Stomach (tissue), 19 donors: ENCODE measurements at places on chromosomes 4 and X. TPM values are rescaled to one million over a fixed set of nuclear protein-coding genes. Genes with fewer than 3 reads are reported as not detected.

DNA sequence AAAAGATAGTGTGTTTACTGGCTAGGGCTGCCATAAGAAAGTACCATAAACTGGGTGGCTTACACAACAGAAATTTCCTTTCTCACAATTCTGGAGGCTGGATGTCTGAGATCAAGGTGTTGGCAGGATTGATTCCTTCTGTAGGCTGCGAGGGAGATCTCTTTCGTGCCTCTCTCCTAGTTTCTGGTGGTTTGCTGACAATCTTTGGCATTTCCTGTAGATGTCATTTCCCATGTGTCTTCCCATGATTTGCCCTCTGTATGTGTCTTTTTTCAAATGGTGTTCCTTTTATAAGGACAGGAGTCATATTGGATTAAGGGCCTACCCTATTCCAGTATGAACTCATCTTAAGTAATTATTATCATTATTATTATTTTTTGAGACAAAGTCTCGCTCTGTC is 27.9 kb upstream of the LCORL start:
- no peaks in the 10 kb centered on the region for H3K27me3 ChIP-seq
- H3K4me1 ChIP-seq, result no peaks in the 10 kb centered on the region
- DNase-seq, result no peak

DNA sequence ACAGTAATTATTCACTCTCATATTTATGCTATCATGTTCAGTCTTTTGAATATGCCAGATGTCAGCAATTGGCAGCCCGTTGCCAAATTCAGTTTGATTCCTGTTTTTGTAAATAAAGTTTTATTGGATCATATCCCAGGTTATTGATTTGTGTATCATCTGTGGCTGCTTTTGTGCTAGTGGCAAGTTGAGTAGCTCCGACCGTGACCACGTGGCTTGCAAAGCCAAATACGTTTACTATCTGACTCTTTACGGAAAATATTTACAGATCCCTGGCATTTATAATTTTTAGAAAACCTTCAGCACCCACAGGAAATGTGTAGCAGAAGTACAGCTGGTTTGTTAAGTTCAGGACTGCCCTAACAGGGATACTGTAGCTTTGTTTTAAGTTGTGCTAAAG is 67.4 kb downstream of the VCX2 start:
- no peak overlapping the region for H3K27ac ChIP-seq
- no peaks in the 10 kb centered on the region for H3K27me3 ChIP-seq
- H3K4me3 ChIP-seq, result no peak overlapping the region

DNA sequence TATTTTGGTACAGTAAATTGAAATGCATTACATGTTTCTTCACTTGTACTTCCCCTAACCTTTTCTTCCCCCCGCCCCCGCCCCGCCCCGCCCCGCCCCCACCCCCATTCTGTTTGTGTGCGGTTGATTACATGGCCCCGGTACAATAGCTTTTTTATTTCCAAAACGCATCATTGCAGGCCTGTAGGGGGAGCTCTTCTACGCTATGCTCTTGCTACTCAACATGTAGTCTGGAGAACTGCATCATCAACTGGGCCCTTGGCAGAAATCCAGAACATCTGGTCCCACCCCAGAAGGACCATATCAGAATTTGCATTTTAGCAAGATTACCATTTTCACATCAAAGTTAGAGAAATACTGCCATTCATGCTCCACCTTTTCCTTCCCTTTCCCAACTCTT is 333.3 kb upstream of the DDX53 start:
- H3K36me3 ChIP-seq, result no peaks in the 10 kb centered on the region
- H3K4me3 ChIP-seq, result no peak overlapping the region
- H3K27ac ChIP-seq, result no peak overlapping the region
- peak; percentile 35 for DNase-seq
- H3K4me1 ChIP-seq, result no peaks in the 10 kb centered on the region
- H3K27me3 ChIP-seq, result no peaks in the 10 kb centered on the region

DNA sequence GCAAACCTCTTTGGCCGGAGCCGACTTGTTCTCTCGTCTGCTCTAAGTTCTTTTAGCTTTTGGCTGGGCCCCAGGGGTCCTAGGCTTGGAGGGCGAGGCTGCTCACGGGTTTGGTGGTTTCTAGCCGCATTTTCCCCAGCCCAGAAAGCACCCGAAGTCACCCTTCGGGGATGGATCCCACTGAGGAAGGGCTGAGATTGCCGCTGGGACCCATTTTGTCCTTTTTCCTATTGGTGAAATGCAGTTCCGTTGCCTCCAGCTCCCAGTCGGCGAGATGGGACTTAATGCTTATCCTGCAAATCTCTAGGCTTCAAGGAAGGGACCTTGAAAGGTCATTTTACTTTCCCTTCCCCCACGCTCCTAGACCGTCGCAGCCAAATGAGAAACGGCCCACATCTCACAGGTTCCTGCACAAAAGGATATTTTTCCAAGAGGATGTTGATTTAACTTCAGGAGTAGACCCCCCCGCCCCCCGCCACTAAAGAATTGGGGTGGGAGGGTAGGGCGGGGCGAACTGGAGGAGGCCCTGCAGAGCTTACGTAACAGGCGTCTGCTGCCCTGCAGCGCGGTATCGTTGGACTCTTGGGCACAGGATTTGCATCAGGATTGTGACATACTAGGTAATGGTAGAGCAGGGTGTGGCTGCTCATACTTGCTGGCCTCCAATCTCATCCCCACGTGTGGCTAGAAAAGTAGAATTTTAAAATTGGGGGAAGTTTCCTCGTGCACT is 564 bp downstream of the PGK1 start:
- peaks cover 6% of the 10 kb centered on the region for H3K4me1 ChIP-seq
- peak; percentile 82 for DNase-seq
- peak overlapping the region; percentile 73 for H3K4me3 ChIP-seq
- H3K27ac ChIP-seq, result peak overlapping the region; percentile 93

- no peaks in the 10 kb centered on the region for H3K27me3 ChIP-seq
- no peak for DNase-seq
- no peaks in the 10 kb centered on the region for H3K36me3 ChIP-seq
- H3K4me1 ChIP-seq, result no peaks in the 10 kb centered on the region
Measured at GRCh38 chrX:69522052-69522451, 17.9 kb downstream of the NALF2 start.

GRCh38 chrX:30975467-30975866 is 86.4 kb upstream of the TAB3 start:
- H3K27me3 ChIP-seq, result no peaks in the 10 kb centered on the region
- DNase-seq, result no peak
- H3K4me1 ChIP-seq, result no peaks in the 10 kb centered on the region
- no peaks in the 10 kb centered on the region for H3K36me3 ChIP-seq
- H3K27ac ChIP-seq, result no peak overlapping the region

DNA sequence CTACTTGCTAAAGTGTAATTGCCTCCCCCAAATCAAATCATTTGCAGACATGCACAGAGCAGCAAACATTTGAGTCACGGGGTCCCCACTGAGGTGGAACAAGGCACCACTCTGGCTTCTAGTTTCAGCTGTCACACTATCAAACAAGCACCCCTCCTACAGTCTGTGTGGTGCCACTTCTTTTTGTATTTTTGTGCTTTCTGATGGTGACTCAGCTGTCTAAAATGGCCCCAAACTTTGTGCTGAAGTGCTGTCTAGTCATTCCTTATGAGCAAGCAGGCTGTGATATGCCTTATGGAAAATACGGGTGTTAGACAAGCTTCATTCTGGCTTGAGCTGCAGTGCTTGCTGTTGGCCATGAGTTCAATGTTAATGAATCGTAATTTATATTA is 15.4 kb downstream of the IGFBP7 start:
- no peaks in the 10 kb centered on the region for H3K36me3 ChIP-seq
- peaks cover 48% of the 10 kb centered on the region for H3K4me1 ChIP-seq
- H3K4me3 ChIP-seq, result no peak overlapping the region
- no peak overlapping the region for H3K27ac ChIP-seq

- DNase-seq, result no peak
- H3K4me1 ChIP-seq, result no peaks in the 10 kb centered on the region
- H3K4me3 ChIP-seq, result no peak overlapping the region
- H3K27me3 ChIP-seq, result no peaks in the 10 kb centered on the region
Measured at GRCh38 chr4:171118091-171118490, 695.1 kb upstream of the GALNTL6 start.

GRCh38 chr4:154559141-154559493 is 3.7 kb upstream of the FGB start:
- no peaks in the 10 kb centered on the region for H3K36me3 ChIP-seq
- no peak for DNase-seq
- H3K27ac ChIP-seq, result no peak overlapping the region

DNA sequence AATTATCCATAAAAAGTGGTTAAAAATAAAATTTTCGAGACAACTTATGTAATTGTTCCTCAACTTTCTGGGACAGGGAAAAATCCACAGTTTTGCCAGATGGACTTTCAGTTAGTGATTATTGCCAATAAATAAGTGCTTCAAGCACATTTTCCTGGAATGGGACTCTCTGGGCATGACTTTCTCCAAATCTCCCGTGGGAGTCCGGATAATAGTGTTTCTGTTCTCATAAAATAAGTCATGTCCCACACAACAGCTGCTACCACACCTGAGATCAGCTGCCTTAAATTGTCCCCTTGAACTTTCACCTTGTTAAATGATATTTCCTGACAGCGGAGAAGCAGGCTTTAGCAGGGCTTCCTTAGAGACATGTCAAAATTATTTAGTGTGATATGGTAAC is 133.4 kb upstream of the NAP1L5 start:
- H3K27me3 ChIP-seq, result no peaks in the 10 kb centered on the region
- H3K4me3 ChIP-seq, result no peak overlapping the region
- no peak overlapping the region for H3K27ac ChIP-seq
- no peaks in the 10 kb centered on the region for H3K36me3 ChIP-seq

DNA sequence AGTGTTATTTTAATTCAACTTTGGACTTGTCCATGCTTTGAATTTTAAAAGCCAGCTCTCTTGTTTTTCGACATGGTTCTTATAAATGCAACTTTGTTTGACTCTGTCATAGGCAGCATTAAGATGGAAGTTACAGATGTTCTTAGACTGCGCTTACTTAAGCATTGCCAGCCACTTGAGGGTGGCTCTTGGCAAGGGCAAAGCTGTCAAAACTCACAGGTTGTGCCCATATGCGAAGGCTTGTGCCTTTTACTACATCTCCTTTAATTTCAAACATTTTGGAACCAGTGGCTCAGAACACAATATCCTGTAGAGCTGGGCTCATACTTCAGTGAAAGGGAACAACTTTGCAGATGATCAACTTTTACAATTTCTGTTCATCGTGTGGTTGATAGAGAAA is 135.5 kb downstream of the TRAM1L1 start:
- H3K27ac ChIP-seq, result no peak overlapping the region
- H3K36me3 ChIP-seq, result no peaks in the 10 kb centered on the region
- H3K4me3 ChIP-seq, result no peak overlapping the region
- no peak for DNase-seq
- H3K27me3 ChIP-seq, result no peaks in the 10 kb centered on the region
- no peaks in the 10 kb centered on the region for H3K4me1 ChIP-seq

DNA sequence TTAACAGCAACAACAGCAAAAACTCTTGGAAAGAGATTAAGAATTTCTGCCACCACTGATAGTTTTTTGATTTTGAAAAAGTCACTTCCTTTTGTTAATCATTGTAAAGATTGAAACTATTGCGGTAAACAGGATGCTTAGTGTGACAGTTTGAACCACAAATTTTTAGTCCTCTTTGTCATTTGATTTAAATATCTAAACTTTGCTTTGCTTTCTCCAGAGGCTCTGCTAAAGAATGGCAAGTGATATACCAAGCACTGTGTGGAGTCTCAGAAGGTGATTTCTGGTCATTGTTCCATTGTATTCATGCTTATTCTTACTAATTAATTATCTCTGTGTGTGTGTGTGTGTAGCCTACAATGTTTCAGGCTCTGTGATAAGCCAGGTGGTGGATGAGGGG is 155.6 kb downstream of the BMPR1B start:
- H3K4me1 ChIP-seq, result no peaks in the 10 kb centered on the region
- H3K36me3 ChIP-seq, result no peaks in the 10 kb centered on the region
- DNase-seq, result no peak
- H3K27me3 ChIP-seq, result no peaks in the 10 kb centered on the region
- H3K27ac ChIP-seq, result no peak overlapping the region

DNA sequence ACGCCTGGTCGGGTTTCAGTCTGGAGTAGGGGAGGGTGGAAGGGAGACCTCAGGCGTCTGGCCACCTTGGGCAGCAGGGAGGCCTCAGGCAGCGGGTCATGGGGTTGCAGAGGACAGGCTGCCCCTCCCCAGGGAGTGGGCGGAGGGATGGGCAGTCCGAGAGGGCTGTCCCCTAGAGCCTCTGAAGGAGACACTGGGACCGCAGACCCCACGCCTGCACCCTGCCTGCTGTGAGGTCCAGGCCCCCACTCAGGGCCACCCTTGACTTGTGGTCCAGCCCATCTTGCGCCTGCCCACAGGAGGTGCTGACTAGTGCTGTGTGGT is 16.5 kb downstream of the FGFRL1 start:
- H3K27ac ChIP-seq, result no peak overlapping the region
- H3K27me3 ChIP-seq, result peaks cover 8% of the 10 kb centered on the region

GRCh38 chr4:152778656-152779512 is 646 bp downstream of the TIGD4 start:
- peaks cover 48% of the 10 kb centered on the region for H3K4me1 ChIP-seq
- peak overlapping the region; percentile 91 for H3K27ac ChIP-seq
- peak overlapping the region; percentile 85 for H3K4me3 ChIP-seq
- DNase-seq, result peak; percentile 66
- no peaks in the 10 kb centered on the region for H3K36me3 ChIP-seq
- no peaks in the 10 kb centered on the region for H3K27me3 ChIP-seq

GRCh38 chr4:115272185-115272584 is 158.8 kb upstream of the NDST4 start:
- H3K4me1 ChIP-seq, result no peaks in the 10 kb centered on the region
- H3K27ac ChIP-seq, result no peak overlapping the region
- DNase-seq, result no peak
- H3K27me3 ChIP-seq, result no peaks in the 10 kb centered on the region
- H3K4me3 ChIP-seq, result no peak overlapping the region

- no peak for DNase-seq
- H3K4me3 ChIP-seq, result no peak overlapping the region
- H3K27ac ChIP-seq, result no peak overlapping the region
- H3K4me1 ChIP-seq, result no peaks in the 10 kb centered on the region
Measured at GRCh38 chrX:9728261-9728660, 37.4 kb downstream of the GPR143 start.

DNA sequence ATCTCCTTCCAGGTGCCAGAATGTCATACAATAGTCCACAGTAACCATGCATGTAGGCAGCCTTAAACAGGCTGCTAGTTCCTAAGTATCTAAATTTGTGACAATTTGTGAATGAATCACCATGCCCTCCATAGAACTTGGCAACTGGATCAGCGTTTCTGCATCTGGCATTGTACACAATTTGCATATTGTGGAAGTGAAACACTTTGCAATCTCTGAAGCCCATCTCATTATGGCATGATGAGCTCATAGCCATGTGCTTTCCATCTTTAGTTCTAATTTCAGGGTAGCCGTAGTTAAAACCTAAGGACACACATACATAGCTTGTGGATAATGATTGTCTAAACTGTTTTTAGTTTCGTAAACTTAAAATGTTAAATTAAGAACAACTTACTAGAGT is 573.6 kb downstream of the PPP4R3C start:
- DNase-seq, result no peak
- no peak overlapping the region for H3K4me3 ChIP-seq
- no peak overlapping the region for H3K27ac ChIP-seq
- H3K36me3 ChIP-seq, result no peaks in the 10 kb centered on the region

SERTM2 gene
- total RNA-seq, result 2.3 TPM

GCNA gene
- 4.1 TPM for total RNA-seq

ZNF630 gene
- total RNA-seq, result 12.5 TPM

SPANXA1 gene
- total RNA-seq, result not detected

EGF gene
- not detected for total RNA-seq

SULT1B1 gene
- total RNA-seq, result 19.3 TPM

ADAMTS3 gene
- not detected for total RNA-seq

BEND2 gene
- not detected for total RNA-seq

PAGE1 gene
- not detected for total RNA-seq

TMPRSS11F gene
- total RNA-seq, result not detected

GLOD5 gene
- total RNA-seq, result not detected

DDX53 gene
- total RNA-seq, result not detected

PNMA5 gene
- not detected for total RNA-seq

ADH7 gene
- total RNA-seq, result not detected

UBQLN2 gene
- total RNA-seq, result 21.3 TPM
